ENCODE measurements at places on chromosomes 11 and 22.

GRCh38 chr22:27157666-27158370 is 500.4 kb downstream of the MIAT start:
- no peak for DNase-seq

DNA sequence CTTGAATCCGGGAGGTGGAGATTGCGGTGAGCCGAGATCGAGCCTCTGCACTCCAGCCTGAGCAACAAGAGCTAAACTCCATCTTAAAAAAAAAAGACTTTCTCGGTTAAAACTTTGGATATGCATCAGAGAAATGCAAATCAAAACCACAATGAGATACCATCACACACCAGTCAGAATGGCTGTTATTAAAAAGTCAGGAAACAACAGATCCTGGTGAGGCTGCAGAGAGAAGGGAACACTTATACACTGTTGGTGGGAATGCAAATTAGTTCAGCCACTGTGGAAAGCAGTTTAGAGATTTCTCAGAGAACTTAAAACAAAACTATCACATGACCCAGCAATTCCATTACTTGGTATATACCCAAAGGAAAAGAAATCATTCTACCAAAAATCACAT is 619.4 kb upstream of the KIRREL3 start:
- no peak for DNase-seq

DNA sequence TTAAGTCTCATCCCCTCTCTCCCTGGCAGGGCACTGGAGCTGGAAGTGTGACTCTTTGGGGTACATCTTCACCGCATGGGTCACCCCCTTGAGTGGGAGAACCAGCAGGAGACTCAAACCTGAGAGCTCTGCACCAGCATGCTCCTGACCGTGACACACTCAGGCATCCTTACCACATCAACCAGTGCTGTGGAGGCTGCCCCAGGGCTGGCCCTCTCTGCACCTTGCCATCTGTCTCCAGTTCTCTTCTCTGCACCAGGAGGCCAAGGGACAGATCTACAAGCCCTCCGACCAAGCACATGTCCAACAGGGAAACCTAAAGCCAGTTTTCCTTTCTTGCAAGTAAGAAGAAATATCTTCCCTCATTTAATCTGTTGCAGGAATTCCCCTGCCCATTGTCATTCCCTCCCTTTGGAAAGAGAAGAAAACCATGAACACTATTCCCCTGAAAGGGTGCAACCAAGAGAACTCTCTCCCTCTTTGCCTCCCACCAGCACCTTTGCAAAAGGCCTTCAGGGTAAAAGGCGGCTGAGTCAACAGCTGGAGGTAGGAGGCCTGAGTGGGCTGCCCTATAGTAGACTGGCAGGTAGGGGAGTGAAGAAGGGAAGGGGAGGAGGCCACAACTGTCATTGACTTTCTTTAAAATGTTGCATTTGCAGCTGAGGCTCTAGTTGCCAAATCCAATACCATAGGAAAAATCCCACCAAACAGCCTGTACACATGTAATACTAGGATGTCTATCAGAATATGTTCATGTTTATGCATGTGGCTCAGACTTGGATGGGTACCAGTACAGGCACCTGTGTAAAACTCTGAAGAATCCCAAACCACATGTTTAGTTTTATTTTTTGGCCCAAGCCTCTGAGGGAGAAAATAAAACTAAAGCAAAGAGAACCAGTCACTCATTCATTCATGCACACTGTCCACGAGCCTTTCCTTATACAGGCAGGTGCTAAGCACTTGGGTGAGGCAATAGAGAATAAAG is 117.0 kb downstream of the WT1 start:
- DNase-seq = no peak

DNA sequence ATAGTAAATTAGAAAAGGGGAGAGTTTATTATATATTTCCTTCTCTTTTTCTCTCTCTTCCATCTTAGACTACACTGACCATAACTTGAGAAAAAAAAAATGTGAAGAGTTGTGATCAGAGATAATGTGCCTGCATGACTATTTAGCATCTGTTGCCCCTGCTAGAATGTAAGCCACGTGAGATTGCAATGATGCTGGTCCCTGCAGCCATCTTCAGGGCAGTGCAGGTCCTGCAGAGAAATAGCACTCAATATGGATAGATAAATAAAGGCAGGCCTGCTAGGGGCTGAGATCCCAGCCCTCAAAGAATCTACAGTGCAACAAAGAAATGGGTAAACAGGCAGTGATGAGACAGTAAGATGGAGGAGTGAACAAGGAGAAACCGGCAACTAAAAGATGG is 7.8 kb upstream of the DKK3 start:
- DNase-seq = no peak

DNA sequence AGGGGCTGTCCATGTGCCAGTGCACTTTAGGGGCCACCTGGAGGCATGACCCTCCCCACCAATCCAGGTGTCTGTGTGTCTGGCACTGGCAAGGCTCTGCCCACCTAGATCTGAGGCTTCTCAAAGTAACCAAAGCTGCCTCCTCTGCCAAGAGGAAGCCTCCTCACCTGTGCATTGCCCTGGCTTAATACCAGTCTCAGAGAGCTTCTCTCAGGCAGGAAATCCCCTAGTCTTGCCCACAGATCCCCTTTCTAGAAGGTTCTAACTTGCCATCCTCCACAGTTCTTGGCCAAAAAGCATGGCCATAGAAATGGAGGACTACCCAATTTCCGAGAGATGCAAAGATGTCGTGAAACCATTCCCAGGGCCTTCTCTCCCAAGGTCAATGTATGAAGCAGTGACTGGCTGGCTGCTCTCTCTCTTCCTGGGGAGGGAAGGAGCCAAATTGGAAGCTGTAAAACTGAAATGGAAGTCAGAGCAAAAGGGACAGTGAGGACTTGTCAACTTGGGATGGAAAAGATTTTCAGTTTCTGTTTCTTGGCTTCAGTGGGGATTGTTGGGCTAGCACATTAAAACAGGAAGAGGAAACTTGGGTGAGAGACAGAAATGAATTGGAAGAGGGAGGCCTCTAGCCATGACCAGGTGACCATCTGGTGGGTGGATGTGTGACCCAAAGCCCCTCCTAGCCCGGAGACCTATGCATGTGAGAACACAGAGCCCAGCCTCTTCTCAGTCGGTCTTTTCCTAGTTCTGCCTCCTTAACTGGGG is 68.8 kb downstream of the PRDM11 start:
- no peak for DNase-seq

GRCh38 chr22:46148336-46148735 is 2.0 kb upstream of the PPARA start:
- DNase-seq = no peak

All from stimulated activated CD8-positive, alpha-beta memory T cell treated with anti-CD3 and anti-CD28 coated beads, Interleukin-4, amount 100 ng/mL, for 4 hours (primary cell).